ENCODE measurements at places on chromosomes 6 and 20.

DNA sequence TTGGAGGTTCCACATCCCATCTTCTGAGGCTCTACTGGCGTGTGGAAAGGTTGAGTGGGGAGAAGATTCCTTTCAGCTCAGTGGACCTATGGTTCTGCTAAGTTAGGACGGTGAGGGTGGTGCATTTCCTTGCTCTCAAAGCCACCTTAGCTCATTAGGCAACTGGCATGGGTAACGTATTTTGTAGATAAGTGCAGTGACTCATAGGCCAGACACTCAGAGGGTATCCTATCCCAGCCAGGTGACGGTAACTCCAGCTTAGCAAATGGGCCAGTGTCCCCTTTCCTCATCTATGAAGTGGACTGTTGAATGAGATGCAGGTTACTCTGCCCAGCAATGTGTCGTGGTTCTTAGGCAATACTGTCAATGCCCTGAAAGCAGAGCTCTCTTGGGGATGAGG, 3.7 kb downstream of the RPS6KA2 start:
- DNase-seq = no peak

GRCh38 chr6:168035661-168036545, 38.4 kb downstream of the KIF25 start:
- no peak for DNase-seq

GRCh38 chr20:33791021-33791420, 20.1 kb upstream of the CHMP4B start:
- DNase-seq = no peak

DNA sequence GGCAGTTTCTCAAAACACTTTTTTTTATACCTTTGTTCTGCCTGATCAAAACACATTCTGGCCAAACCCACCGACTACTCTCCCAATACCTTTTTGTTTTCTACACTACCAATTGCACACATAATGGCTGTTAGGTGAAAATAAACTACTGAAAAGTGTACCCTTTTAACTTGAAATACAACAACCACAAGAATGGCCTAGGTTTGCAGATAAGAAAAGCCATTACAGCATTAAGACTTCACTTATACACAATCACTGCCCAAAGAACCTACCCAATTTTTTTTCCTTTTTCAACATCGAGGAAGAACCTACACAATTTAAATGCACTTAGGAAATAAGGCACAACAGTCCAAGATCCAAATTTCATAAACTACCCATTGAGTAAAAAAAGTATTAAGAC, 1.8 kb downstream of the SEC63 start:
- no peak for DNase-seq

DNA sequence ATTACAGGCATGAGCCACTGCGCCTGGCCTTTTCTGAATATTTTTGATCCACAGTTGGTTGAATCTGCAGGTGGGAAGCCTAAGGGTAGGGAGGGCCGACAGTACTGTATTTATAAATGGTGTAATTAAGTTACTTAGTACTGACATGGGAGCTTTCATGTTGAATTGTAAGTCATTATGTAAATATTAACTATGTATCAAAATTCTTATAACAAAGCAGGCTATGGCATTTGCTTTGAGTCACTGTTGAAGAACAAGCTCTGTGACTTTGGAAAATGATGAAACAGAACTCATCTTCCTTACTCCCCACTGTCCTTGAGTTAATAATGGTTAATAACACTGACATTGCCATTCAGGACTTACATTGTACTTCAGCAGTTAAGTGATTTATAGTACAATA, 63.0 kb upstream of the TXNDC5 start:
- no peak for DNase-seq

DNA sequence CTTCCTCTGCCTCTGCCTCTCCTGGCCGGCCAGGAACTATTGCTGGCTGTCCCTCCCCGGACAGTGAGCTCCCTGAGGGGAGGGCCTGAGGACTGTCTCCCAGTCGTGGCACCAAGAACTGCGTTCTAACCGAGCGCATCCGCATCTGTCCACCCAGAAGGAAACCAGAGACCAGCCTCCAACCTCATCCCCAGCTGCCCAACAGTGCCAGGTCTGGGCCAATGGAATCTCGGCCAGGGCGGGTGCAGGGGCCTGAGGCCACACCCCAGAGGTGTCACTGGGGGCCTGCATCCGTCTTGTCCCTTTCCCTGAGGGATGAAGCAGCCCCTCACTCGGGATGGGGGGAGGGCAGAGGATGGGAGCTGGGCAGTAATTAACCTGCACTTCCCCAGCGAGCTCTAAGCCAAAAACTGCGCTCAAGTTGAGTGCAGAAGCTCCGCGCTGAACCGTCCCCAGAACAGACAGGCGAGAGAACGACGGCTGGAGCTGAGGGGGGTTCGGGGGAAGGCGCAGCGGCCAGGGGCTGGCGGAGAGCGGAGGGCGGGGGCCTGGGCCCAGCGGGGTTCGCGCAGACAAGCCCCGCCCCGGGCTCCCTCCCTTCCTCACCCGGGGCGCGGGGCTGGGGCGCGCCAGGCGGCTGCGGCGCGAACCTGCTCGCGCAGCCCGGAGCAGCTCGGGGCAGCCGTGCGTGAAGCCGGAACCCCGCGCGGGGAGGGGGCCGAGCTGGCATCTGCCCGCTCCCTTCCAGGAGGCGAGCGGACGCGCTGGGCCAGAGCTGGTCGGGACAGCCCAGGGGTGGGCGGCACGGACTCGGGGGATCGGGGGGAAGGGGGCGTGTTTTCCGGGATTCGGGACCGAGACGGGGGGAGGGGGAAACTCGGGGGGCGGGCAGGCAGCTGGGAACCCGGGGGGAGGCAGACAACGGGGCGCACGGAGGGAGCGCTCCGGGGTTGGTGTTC, 1.4 kb downstream of the TFEB start:
- peak; percentile 52 for DNase-seq

- no peak for DNase-seq
Measured at GRCh38 chr6:32102255-32102654, 6.9 kb downstream of the TNXB start.

DNA sequence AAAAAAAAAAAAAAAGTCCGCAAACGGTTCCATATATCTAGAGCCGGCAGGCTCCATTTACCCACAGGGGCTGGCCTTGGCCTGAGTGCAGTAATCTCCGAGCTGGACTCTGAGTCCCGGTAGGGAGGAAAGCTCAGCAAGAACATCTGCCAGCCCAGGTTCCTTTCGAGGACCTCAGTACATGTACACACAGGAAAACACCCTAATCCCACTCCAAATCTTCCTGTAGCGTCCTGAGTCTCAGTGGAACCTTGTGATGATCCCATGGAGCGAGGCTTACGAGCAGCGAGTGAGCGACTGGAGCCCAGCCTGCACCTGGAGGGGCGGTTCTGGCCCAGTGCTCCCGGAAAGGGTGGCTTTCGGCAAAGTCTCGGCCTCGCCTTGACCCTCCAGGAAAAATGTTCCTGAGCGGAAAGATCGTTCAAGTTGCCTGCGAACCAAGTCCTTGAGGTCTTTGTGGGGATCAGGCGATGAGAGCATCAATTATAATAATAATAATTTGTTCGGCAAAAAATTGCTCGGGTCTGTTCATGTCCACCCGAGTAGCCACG, 32.1 kb downstream of the PRSS16 start:
- no peak for DNase-seq

- no peak for DNase-seq
Measured at GRCh38 chr20:40293740-40294139, 395.3 kb downstream of the MAFB start.

DNA sequence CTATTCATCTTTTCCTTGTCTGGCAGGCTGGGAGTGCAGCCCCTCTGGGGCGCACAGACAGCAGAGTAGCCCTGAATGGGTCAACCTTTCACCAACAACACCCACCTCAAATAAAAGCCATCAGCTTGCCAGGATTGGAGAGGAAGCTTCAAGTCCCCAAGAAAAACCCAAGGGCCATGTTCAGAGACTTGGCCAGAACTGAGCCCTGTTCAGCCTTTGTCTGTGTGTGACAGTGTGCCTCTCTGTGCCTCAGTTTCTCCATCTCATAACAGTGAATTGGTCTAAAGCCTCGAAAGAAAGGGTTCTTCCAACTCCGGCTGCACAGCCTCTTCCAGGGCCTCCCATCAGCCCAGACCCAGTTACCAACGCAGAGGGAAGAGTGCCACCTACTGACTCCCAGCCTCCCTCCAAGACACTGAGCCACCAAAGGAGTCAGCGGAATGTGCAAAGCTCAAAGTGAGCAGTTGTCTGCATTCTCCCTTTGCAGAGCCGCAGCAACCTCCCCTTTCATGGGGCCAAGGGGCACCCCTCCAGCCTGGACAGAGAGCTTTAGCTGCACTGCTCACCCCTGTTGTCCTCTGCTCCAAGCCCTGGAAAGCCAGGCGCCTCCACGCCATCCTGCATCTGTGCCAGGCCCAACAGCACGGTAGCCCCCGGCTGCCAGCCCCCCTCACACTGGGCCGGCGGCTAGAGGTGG, 82.7 kb upstream of the TOP1 start:
- no peak for DNase-seq

GRCh38 chr20:16100111-16100510, 473.1 kb downstream of the KIF16B start:
- DNase-seq = no peak

DNA sequence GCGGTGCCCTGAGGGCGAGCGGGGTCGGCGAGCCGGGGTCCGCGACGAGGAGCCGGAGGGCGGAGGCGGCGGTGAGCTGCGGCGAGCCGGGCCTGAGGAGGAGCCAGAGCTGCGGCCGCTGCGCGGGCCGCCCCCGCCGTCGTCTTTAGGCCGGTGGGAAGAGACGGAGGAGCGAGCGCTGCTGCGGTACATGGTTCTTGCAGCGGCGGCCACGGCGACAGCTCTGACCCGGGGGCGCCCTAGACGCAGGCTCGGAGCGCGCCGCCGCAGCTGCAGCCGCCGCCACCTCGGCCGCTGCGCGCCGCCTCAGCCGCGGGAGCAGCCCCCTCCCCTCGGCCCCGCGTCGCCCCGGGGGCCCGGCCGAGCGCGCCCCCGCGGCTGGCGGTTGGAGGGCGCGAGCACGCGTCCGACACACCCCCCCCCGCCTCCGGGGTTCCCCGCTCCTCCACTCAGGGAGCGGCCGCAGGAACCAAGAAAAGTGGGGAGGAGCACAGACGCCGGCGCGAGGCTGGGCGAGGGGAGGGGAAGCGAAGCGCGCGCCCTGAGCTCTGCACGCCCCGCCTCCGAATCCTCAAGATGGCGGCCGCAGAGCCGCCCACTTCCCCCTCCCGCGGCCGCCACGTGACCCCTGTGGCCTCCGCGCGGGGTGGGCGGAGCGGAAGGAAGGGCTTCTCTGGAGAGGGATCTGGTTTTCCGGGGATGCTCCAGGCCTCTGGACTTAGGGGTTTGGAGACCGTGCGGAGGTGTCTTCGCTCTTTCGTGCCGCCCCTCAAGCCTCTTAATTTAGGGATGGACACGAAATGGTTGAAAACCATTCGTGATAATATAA, at the start of gene ZNF318:
TSS of gene ZNF318 (minus strand) at position 474 of the 829 bp plus-strand sequence. CDS start at position 192, 282 bp downstream.
- DNase-seq = peak; percentile 92

GRCh38 chr6:73666393-73666792, 12.6 kb upstream of the SLC17A5 start:
- DNase-seq = no peak

DNA sequence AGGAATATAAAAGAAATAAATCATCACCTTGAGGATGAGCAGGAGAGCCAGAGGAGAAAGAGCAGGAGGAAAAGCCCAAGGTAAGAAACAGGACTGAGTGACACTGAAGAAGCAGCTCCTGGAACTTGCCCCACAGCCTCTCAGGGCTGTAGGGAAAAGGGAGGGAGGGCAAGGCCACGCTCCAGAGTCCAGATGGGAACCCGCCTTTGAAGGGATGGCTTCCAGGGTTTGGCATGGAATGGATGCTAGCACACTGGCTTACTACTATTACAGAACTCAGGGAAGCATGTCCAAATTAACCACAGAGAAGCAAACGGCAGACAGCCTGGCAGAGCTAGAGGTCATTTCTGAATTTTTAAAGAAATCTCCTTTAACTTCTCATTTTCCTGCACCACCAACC, 26.8 kb downstream of the RALGAPA2 start:
- DNase-seq = no peak

- no peak for DNase-seq
Measured at GRCh38 chr6:147287869-147288271, 83.7 kb downstream of the STXBP5 start.

DNA sequence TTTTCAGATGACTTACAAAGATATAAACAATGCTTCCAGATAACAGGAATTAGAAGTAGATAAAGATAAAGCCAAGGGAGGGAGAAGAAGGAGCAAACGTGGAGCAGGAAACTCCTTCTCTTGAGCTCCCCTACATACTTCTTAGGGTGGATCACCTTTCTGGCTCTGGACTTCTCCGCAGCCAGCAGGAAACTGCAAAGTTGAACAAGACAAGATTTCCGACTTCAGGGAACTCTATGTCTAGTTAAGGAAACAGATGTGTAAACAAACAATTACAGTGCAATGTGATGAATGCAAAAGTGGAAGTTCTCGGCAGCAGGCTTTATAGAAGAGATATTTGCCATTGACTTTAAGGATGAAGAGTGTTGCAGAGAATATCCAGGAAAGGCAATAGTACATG, 134.0 kb upstream of the MARCKS start:
- no peak for DNase-seq

GRCh38 chr20:40965671-40966070, 63.0 kb upstream of the TOP1 start:
- DNase-seq = no peak

DNA sequence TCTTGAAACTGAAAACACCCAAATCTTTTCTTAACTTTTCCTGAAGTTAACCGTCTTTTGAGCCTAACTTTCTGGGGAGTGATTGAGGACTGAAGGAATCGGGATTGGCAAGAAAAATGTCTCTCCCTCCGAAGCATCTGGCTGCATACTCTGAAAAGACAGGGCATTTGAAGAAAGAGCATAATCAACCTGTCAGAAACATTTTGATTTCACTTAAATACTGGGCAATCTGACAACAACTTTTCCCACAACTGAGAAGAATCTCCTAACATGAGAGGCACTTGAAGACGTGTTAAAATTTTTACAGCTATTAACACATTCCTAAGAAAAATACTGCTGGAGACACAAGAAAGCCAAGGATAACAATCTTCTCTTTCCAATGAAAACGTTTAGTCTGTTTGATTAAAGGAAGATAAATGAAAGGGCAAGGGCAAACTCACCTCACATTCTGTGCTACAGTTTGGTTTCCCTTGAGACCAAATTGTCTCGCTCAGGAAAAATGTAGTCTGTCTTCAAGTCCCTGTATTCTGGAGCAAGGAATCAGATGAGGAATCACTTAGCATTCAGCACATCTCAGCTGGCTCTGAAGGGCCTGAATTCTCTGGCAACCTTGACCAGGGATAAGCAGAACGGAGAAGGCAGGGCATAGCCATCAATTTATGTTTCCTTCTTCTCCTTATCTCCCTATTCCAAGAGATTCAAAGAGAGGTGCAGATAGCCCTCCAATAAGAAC, 76.1 kb downstream of the TBX18 start:
- DNase-seq = no peak

DNA sequence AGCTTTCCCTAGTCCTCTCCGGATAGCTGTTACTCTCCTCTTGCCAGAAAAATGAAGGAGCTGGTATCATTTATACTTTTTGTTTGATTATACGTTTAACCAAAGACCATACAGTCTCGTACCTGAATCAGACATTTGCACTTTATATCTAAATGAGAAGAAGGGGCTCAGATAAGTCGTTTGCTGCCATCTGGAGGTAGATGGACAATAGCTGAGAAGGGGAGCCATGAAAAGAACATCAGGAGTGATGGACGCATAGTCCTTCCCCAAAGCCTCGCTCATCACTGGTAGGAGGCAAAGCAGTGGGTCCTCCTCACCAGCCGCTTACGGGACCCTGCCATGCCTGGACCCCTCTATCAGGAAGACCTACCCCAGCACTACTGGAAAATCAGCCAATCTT, 45.4 kb downstream of the RPF2 start:
- DNase-seq = no peak

Data from activated T-helper 9 cell treated with anti-CD3 and anti-CD28 coated beads, Interleukin-2, amount 50 U/mL, for 16 hours (primary cell).